ENCODE measurements at places on chromosomes 12 and 14. TPM values are rescaled to one million over a fixed set of nuclear protein-coding genes. Genes with fewer than 3 reads are reported as not detected.

DNA sequence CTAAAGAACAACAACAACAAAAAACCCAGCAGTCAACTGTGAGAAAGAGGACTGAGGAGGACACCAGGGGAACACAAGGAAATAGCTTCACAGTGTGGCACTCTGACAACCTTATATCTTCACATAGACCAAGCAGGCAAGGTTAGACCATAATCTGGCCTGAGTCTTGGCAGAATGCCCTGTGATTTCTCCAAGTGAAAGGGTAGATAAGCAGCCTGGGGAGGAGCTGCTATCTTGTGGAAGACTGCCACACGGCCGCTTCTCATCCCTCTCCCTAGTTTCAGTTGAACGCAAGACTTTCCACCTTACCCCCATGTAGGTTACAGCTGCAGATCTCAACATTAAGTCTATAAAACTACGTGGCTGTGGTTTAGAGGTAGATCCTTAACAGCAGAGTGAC, 3.7 kb downstream of the SLC25A21 start:
- H3K27ac ChIP-seq: no peak overlapping the region
- H3K4me1 ChIP-seq: peaks cover 14% of the 10 kb centered on the region
- no peaks in the 10 kb centered on the region for H3K27me3 ChIP-seq
- no peak overlapping the region for H3K4me3 ChIP-seq
- DNase-seq: no peak

DNA sequence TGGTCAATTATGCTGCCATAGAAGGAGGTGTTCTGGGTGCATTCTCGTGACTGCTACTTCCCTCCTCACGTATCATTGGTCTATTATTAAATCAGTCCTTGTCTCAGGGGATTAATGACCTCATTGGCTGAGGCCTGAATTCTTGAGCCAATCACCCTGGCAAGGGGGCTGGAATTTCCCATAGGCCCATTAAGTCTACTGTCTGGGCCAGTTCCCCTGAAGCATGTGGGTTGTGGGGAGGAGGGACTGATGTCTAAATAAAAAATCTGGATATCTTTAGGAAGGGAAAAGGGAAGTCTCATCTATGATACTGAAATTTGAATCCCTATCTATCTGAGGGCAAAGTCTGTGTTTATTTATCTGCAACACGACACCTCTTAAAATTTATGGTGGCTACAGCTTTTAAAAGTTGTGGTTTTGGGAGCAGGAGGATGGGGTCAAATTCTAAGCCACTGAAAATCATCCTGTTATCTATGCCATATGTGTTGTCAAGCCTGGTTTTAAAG, 71.9 kb downstream of the DYRK2 start:
- H3K4me3 ChIP-seq: no peak overlapping the region
- H3K27ac ChIP-seq: no peak overlapping the region
- DNase-seq: no peak
- peaks cover 20% of the 10 kb centered on the region for H3K4me1 ChIP-seq
- no peaks in the 10 kb centered on the region for H3K27me3 ChIP-seq

- H3K27ac ChIP-seq: no peak overlapping the region
- H3K4me1 ChIP-seq: no peaks in the 10 kb centered on the region
- H3K4me3 ChIP-seq: no peak overlapping the region
- H3K27me3 ChIP-seq: no peaks in the 10 kb centered on the region
- no peaks in the 10 kb centered on the region for H3K36me3 ChIP-seq
- no peak for DNase-seq
Observed at GRCh38 chr14:40028991-40029390, 596.8 kb upstream of the FBXO33 start.

DNA sequence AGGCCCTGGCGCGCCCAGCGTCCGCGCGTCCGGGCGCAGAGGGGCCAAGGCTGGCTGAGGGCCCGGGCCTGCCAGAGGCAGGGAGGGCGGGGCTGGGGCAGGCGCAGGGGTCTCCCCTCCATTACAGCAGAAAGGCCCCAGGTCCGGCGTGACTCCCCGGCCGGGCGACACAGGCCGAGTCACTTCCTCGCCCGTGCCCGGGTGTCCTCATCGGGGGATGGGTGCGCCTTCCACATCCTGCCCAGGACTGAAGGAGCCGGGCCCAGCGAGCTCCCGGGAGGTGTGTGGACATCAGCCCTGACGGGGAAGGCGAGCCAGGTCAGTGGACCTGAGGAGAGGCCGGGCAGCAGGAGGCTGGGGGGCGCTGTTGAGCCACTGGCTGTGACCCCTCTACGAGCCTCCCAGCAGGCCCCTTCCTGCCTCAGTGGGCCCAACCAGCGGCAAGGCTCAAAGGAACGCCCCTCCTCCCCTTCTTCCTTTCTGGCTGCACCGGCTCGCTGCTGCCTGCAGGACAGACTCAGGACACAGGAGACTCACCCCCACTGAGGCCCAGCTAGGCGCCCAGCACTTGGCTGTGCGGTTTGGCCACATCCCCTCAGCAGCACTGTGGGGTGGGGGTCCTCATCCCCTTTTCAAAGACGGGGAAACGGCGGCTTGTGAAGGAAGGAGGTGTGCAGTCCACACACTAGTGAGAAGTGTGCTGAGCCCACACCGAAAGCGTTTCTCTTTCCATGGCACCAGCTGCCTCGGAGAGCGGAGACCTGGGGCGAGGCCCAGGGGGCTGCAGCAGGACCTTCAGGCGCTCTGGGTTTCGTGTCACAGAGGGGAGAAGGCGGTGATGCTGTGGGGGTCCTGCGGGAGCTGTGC, 606 bp downstream of the TNFAIP2 start:
- no peak overlapping the region for H3K4me3 ChIP-seq
- no peak overlapping the region for H3K27ac ChIP-seq
- H3K4me1 ChIP-seq: peaks cover 44% of the 10 kb centered on the region
- no peak for DNase-seq

GRCh38 chr12:29256598-29256997, 107.5 kb downstream of the FAR2 start:
- no peak overlapping the region for H3K4me3 ChIP-seq
- DNase-seq: no peak
- H3K27me3 ChIP-seq: no peaks in the 10 kb centered on the region
- H3K4me1 ChIP-seq: no peaks in the 10 kb centered on the region
- H3K27ac ChIP-seq: no peak overlapping the region

- peak overlapping the region; percentile 66 for H3K4me3 ChIP-seq
- peak; percentile 74 for DNase-seq
- peaks cover 41% of the 10 kb centered on the region for H3K4me1 ChIP-seq
- no peaks in the 10 kb centered on the region for H3K36me3 ChIP-seq
- peak overlapping the region; percentile 11 for H3K27ac ChIP-seq
Observed at GRCh38 chr14:103315351-103315911, 18.6 kb upstream of the EIF5 start.

- DNase-seq: no peak
- H3K4me1 ChIP-seq: no peaks in the 10 kb centered on the region
- H3K36me3 ChIP-seq: no peaks in the 10 kb centered on the region
- H3K27me3 ChIP-seq: peaks cover 38% of the 10 kb centered on the region
Observed at GRCh38 chr12:128763395-128763794, 60.4 kb downstream of the SLC15A4 start.

The C1R gene
- total RNA-seq: 1.7 TPM

DNA sequence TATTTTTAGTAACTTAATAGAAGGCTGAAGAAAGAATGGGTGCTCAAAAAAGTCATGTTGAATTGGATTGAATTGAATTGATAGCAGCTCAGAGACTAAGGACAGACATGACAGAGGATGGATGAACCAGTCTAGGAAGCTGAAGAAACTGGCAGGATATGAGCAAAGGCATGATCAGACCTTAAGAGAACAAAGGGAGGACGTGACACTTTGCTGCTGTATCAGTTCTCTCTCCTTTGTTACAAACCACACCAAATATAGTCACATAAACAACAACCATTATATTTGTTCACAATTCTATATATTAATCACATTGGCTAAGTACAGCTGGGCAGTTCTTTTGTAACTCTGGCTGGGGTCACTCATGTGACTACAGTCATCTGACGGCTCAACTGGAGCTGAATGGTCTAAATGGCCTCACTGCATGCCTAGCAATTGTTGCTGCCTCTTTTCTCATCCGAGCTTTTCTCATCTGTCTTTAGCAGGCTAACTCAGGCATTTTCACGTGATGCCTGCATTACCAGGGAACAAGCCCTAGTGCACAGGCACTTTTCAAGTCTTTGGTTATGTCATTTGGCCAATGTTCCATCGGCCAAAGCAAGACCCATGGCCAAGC, 355.0 kb downstream of the ETNK1 start:
- no peak for DNase-seq
- H3K4me1 ChIP-seq: no peaks in the 10 kb centered on the region
- H3K4me3 ChIP-seq: no peak overlapping the region

The MYH7 gene
- total RNA-seq: 0.04 TPM

The NOC4L gene
- 14.6 TPM for total RNA-seq

GRCh38 chr12:41271489-41271888, 83.4 kb downstream of the PDZRN4 start:
- no peak overlapping the region for H3K27ac ChIP-seq
- no peaks in the 10 kb centered on the region for H3K4me1 ChIP-seq
- H3K27me3 ChIP-seq: no peaks in the 10 kb centered on the region
- DNase-seq: no peak
- H3K36me3 ChIP-seq: no peaks in the 10 kb centered on the region

The SERPINA9 gene
- not detected for total RNA-seq

- H3K36me3 ChIP-seq: no peaks in the 10 kb centered on the region
- H3K4me1 ChIP-seq: no peaks in the 10 kb centered on the region
- DNase-seq: no peak
- H3K4me3 ChIP-seq: no peak overlapping the region
- no peaks in the 10 kb centered on the region for H3K27me3 ChIP-seq
Observed at GRCh38 chr14:70442750-70443149, 9.2 kb upstream of the ADAM21 start.

DNA sequence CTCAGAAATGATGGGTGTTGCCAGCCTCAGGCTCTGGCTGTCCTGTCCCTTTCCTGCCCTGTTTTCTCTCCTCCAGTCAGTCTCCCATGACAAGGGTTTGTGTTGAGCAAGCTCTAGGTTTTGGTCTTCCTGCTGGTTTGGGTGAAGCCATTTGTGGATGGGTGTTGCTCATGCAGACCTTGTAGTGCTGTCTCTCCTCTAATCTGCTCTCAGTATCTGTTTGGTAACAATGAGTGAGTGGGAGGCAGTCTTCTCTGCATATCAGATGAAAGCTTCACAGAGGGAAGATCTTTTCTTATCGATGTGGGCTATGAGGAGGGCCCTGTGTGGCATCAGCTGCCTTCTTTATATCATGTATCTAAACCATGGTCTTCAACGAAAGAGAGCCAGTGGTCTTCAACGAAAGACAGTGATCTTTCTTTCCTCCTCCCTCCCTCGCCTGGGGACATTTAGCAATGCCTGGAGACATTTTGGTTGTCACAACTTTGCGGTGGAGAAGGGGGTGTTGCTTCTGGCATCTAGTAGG, 3.6 kb downstream of the CMA1 start:
- H3K4me3 ChIP-seq: no peak overlapping the region
- H3K27me3 ChIP-seq: no peaks in the 10 kb centered on the region
- H3K4me1 ChIP-seq: no peaks in the 10 kb centered on the region

- no peaks in the 10 kb centered on the region for H3K27me3 ChIP-seq
- H3K4me1 ChIP-seq: peaks cover 11% of the 10 kb centered on the region
- no peak for DNase-seq
- no peak overlapping the region for H3K4me3 ChIP-seq
Observed at GRCh38 chr14:61331992-61332657, 10.7 kb downstream of the PRKCH start.

The MANSC4 gene
- not detected for total RNA-seq

DNA sequence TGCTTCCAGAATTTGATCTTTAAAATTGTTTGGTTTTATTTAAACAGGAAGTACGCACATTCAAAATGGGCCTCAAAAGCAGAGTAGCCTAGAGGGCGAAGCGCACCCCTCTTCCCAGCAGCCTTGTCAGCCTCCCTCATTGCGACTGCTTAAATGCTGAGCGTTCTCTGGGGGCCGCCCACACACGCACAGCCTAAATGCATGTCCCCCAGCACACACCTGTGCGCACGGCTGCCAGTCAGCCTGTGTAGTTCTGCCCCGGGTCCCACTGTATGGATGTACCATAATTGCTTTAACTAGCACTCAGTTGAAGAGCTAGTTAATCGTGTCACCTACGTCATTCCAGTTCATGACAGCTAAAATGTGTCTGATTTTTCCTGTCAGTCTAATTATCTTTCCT, 79.3 kb downstream of the TESC start:
- no peaks in the 10 kb centered on the region for H3K4me1 ChIP-seq
- H3K36me3 ChIP-seq: peaks cover 15% of the 10 kb centered on the region
- no peak for DNase-seq
- H3K27ac ChIP-seq: no peak overlapping the region
- no peaks in the 10 kb centered on the region for H3K27me3 ChIP-seq
- no peak overlapping the region for H3K4me3 ChIP-seq

DNA sequence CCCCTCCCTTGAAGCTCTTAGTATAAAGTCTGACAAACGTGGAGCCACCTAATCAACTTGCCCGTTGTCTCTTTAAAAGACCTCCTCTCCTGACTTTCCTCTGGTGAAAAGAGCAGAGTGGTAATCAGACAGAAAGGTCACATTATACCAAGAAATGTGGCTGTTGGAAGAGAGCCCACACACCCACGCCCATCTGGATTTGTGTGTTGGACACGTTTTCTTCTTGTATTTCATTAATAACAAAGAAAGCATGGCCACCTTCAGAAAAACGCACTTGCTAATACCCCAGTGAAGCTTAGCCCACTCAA, 41.3 kb downstream of the CCDC60 start:
- H3K27ac ChIP-seq: no peak overlapping the region
- no peaks in the 10 kb centered on the region for H3K27me3 ChIP-seq
- H3K36me3 ChIP-seq: no peaks in the 10 kb centered on the region

DNA sequence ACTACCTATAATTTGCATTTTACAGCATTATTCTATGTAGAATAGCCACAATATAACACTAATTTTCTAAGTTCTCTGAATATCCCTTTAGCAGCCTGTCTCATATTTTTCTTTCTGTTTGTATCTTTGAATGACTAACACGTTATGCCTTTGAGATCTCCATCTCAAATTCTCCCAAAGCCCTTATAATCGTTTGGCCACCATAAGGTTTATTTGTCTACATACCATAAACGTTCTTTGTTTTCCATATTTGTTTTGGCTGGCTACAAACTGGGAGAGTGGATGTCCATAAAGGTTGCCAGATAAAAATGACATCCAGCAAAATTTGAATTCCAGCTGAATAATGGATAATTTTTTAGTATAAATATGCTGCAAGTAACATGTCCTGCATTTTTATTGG, 203.7 kb downstream of the STXBP6 start:
- H3K4me1 ChIP-seq: peaks cover 31% of the 10 kb centered on the region
- no peaks in the 10 kb centered on the region for H3K36me3 ChIP-seq
- no peak for DNase-seq
- no peaks in the 10 kb centered on the region for H3K27me3 ChIP-seq
- no peak overlapping the region for H3K4me3 ChIP-seq

GRCh38 chr14:29215853-29216252, 449.3 kb downstream of the FOXG1 start:
- H3K4me3 ChIP-seq: no peak overlapping the region
- H3K4me1 ChIP-seq: no peaks in the 10 kb centered on the region
- no peak for DNase-seq

DNA sequence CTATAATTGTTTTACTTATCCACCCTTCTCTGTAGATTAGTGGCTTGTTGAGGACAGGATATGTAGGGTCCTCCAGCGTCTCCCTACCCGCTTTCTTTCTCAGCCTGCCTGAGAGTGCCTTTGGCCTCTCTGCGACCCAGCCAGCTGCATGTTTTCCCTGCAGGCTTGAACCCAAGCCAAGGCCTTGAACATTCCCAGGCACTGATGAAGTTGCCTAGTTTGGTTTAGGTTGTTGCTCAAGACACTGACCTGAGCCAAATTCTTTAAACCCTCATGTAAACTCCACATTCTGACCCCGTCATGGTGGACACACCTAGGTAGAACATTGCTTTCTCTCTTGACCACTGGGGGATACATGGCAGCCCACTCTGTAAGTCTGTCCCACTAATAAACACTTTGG, 33.4 kb upstream of the TXNRD1 start:
- DNase-seq: no peak
- H3K36me3 ChIP-seq: no peaks in the 10 kb centered on the region
- no peaks in the 10 kb centered on the region for H3K27me3 ChIP-seq
- H3K4me1 ChIP-seq: peaks cover 10% of the 10 kb centered on the region
- no peak overlapping the region for H3K4me3 ChIP-seq
- no peak overlapping the region for H3K27ac ChIP-seq

Data from HepG2 (cell line).